T-helper 1 cell (primary cell): ENCODE measurements at places on chromosomes 7 and 10.

- no peak for DNase-seq
Observed at GRCh38 chr7:121202125-121202524, 126.7 kb upstream of the WNT16 start.

GRCh38 chr7:36690514-36691187, 33.6 kb downstream of the AOAH start:
- no peak for DNase-seq

DNA sequence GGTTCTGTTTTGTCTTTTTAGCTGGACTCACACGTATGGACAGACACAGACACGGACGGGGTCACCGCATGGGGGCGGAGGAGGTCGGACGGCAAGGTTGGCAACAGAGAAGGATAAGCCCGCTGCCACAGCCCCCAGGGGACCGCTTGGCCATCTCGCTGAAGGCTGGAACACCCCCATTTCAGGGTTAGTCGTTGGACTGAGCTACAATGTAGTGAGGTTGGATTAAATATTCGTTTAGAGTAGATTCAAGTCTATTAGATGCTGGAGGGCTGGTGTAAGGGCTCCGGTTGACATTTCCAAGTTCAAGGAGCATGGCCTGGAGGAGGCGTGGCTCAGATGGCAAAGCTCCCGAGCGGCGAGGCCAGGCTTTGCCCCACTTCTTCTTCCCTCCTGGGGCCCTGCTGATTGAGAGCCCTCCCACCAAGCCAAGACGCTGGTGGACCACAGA, 35.2 kb downstream of the PPIF start:
- no peak for DNase-seq

DNA sequence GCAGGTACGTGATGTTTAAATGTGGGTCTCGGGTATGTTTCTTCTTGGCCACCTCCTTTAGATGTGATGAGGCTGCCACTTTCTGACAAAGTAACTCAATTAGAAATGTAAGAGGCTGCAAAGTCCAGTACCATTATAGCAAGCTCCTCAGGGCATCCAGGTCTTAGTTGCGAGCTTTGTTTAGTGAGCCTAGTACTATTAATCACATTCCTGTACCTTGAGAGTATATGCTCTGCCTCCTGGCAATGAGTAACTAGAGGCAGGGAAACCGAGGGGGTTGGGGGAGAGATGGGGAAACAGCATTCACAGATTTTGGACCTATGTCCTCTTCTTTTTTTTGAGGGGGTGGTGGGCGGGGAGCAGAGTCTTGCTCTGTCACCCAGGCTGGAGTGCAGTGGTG, 131.8 kb downstream of the GFRA1 start:
- DNase-seq: no peak

- no peak for DNase-seq
Observed at GRCh38 chr7:23014681-23015080, 751 bp upstream of the HYCC1 start.

- DNase-seq: no peak
Observed at GRCh38 chr10:69703766-69704630, 74.0 kb downstream of the FAM241B start.

GRCh38 chr7:80977751-80978150, 58.9 kb upstream of the SEMA3C start:
- no peak for DNase-seq

DNA sequence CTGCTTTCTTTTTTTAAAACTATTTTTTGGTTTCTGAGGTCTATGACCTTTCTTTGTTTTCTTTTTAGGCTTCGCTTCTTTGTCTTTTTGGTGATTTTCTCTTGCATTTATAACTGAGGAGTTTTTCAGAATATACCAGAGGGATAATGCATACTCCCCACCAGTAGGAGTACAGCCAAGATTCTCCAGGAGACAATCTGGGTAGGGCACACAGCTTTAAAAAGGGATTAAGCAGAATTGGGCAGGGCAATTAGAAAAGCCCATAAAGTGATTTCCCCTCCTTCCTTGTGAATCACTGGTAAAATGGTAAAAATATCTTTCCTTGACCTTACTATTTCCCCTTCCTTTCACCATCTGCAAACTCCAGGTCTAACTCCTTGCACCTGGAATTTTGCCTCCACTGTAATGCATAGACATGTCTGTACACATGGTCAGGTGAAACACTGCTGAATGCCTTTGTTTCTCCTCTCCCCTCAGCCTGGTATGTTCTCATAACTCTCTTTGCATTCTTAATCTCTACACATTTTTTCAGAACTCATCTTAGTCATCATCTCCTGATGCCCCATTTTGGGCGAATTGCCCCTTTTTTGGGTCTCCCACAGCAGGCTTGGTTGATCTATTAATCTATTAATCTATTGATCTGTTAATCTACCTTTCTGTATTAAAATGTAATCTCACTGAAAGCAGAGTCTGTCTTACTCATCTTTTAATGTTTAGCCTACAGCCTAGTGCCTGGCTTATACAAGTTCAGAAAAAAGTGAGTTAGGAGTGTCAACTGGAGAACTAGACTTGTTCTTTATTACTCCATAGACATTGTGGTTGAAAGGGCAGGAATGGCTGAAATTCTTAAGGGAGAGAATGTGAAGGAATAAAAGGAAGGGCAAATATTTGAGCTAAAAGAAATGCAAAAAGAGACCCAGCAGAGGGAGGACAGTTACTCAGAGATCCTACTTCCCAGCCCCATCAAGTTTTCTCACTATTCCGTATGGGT, 64.6 kb downstream of the MDFIC start:
- no peak for DNase-seq

DNA sequence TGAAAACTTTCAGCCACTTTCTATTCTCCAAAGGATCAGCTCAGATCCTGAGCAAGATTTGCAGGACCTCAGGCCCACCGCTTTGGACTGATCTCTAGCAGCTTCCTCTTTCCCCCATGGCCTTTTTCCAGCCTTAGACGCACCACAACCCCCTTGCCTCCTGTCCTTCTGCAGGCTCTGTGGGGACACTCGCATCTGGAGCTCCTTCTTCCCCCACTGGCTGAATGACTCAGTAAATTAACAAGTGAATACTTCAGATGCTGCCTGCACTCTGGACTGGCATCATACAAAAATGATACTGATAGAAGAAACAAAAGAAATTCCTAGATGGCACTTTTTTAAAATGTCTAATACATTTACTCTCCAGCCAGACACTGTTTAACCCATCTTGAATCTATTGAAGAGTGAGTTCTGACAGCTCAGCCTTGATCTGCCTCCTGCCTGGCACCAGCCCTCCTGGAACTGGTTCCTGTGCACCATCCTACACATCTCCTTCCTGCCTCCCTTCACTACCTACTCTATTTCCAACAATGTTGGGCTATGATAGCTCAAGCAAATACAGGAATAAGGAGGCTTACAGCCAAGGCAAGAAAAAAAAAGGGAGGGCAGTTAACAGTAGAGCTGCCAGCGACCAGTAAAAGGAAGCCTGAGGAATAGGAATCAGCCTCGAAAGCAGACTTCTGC, 3.3 kb downstream of the FRMPD2 start:
- no peak for DNase-seq

DNA sequence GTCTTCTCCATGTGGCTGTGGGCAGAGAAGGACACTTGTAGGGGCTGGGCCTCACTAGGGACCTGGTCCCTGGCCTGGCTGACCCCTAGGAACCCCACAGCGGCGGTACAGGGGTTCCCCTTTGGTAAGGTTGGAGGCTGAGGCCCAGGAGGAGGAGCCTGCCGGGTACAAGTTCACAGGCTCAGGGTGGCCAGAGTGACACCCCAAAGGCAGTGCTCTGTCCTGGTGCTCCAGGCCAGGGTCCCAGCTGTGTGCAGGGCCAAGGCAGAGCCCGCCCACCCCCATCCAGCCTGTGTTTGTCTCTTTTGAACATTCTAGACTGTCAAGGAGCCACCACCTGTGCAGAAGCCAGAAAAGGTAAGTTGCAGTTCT, 23.3 kb downstream of the ANTXRL start:
- DNase-seq: no peak

DNA sequence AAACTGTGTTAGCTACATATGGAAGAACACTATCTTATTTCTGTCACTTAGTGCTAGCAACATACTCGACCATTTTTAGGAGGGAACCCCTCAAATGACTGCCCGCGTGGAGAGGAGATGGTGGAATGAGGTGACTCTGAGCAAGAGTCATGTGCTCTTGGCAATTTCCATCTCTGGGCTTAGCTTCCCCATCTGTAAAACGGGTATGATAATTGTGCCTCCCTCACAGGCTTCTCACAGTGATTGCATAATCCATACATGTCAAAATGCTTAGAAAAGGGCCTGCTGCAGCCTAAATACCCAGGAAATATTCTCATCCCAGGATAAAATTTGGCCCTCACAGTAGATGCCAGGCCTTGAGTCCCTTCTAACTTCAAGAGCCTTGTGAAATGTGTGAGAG, 86.6 kb downstream of the WDFY4 start:
- no peak for DNase-seq

- DNase-seq: no peak
Observed at GRCh38 chr10:36171953-36172940, 530.2 kb upstream of the FZD8 start.

- DNase-seq: no peak
Observed at GRCh38 chr7:141359740-141360415, 191.3 kb upstream of the AGK start.

GRCh38 chr7:34471844-34472243, 186.2 kb upstream of the NPSR1 start:
- no peak for DNase-seq

- DNase-seq: no peak
Observed at GRCh38 chr10:97311111-97311626, 7.9 kb upstream of the FRAT1 start.

DNA sequence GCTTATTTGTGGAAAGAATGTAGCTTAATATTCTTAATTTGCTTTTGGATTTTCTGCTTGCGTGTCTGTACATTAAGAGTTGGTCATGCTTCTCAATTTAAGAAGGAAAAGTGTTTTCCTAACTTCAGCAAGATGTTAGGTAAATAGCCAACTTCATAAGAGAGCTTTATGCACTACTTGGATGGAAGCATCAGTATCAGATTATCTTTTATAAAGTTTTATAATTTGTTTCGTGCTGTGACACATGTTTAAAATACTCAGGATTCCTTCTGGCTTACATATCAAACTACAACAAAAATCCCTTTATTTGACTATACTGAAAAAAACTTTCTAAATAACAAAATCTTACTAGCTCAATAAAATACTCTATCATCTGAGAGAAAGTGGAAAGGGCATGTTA, 34.8 kb upstream of the AGR2 start:
- no peak for DNase-seq

GRCh38 chr7:156174428-156174827, 362.2 kb upstream of the SHH start:
- DNase-seq: no peak

DNA sequence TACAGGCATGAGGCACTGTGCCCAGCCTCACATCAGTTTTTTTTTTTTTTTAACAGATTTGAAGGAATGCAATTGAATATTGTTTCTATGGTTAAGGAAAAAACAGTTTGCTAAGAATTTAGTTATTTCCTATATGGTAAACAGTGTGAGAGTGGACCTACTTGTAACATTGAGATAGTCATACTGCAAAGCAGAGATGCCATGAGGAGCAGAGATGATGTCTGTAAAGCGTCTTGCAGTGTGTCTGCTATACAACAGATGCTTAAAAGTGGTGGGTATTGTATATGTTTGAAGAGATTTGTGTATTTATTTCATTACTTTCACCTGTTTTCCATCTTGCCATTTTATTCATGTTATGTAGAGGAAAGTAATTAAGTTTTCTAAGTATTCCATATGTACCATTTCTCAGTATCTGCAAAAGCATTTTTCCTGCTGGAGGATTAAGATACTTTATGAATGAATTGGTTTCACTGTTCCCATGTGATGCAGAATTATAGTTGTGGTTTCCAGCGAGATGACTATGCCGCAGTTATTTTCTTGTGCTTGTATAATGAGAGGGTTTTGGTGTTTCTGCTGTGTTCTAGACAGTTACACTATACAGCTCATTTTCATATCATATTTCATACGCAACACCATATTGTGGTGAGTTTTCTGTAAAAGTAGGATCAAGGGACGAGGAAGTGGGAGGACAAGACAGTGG, 26.6 kb downstream of the TET1 start:
- no peak for DNase-seq

DNA sequence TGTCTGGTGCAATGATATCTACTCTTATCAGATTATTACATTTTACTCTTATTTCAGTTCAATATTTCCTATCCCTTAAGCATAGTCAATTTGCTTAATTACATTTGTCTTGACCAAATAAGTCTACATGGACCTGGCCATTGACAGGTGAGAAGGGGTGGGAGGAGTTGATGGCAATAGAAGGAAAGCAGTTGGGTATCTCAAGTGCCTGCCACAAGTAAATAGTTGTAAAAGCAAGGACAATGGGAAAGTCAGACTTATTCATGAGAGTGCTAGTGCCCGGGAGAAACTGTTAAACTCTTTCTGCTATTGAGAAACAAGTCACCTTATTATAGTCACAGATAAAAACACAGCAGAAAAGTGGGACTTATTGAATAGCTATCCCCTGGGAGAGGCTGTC, 32.4 kb upstream of the HGF start:
- no peak for DNase-seq

DNA sequence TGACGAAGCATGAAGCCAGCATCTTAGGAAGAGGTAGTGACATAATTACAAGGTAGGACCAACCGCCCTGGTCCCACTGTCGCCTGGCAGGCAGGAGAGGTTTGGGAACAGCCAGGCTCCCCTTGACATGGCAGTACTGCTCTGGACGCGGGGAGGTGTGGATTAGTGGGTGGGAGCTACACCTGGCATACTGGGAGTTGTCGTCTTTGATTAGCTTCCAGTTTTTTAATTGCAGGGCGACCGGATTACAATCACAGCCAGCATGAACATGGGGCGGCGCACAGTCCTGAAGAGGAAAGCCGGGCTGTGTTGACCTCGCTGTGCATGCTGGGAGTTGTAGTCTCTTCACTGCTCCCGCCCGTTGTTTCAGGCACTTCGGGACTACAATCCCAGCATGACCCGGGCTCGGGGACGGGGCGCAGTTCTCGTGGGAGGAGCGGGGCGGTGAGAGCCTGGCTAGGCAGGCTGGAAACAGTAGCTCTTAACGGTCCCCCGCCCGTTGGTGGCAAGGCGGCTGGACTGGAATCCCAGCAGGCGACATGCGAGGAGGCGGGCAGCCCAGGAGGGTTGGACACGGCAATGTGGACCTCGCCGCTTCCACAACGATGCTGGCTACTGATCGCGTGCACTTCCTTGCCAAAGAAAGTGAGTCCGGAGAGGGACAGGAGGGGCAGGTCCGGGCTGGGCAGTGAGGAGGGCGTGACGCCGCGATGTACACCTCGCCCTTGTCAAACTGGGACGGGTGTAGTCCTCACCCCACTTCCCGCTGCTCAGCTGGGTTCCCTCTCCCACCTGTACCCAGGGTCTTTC, 98.0 kb upstream of the ZNF722 start:
- peak; percentile 73 for DNase-seq
